ENCODE measurements at places on chromosomes 3 and 15.

GRCh38 chr3:45411081-45411480 lies 22.7 kb downstream of the LARS2 start:
- no peak for DNase-seq

DNA sequence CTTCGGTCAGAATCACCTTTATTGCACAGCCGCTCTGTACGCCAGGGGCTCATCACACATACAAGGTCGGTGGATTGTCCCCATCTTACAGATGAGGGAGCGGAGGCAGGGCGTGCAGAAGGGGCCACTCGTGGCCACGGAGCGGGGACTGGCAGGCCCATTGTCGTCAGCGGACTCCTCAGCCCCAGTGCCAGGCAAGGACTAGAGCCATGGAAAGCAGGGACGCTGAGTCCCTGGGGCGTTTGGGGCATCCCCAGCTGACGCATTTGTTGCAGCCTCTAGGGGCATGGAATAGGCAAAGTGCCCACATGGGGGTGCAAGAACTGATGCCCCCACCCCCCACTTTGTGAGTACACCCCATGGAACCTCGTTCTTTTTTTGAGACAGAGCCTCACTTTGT lies 29.8 kb upstream of the FURIN start:
- no peak for DNase-seq

DNA sequence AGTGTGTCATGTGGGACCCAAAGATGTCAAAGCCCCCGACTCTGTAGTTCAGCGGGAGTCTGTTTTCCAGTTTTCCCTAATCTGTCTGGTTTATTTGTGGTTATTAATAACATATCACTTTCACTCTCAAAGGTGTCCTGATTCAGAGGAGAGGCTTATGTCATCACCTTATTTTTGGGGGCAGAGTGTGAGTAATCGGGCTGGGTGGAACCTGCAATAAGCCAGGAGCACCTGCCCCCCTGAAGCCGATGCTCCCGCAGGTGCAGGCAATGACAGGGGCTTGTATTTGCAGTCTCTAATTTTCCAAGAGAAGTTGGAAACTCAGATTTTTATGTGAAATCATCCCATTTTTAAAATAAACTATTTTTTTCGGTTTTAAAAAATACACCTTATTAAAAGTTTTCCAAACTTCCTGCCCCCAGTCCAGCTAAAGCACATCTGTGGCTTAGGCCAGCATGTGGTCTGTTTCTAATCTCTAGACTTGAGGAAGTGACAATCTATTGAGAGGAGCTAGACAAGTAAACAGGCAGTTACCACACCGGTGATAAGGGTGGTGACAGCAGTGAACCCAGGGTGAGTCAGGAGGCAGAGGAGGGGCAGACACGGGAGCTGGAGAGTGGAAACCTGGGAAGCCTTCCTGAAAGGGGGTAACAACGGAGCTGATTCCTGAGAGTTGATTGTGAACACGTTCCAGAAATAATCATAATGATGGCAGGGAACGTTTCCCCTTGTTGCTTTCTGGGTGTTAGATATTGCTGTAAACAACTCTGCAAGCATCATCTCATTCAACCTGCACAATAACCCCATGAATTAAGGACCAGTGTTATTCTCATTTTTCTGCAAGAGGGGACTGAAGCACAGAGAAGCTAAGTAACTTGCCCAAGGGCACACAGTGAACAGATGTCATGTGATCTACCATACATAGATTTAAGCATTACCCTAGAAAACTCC lies 37.2 kb downstream of the BHLHE40 start:
- no peak for DNase-seq

- DNase-seq: no peak
Measured at GRCh38 chr3:118863731-118864322, 170.8 kb downstream of the IGSF11 start.

- DNase-seq: no peak
Measured at GRCh38 chr3:171375666-171376595, 84.3 kb downstream of the TNIK start.

- no peak for DNase-seq
Measured at GRCh38 chr3:178140531-178141304, 395.5 kb upstream of the KCNMB2 start.

DNA sequence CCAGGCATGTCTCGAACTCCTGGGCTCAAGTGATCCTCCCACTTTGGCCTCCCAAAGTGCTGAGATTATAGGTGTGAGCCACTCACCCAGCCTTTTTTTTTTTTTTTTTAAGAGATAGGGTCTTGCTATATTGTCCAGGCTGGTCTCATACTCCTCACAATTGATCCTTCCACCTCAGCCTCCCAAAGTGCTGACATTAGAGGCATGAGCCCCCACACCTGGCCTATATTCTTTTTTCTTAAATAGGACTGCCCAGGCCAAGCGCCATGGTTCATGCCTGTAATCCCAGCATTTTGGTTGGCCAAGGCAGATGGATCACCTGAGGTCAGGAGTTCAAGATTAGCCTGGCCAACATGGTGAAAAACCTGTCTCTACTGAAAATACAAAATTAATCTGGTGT lies 12.5 kb downstream of the NR1I2 start:
- no peak for DNase-seq

GRCh38 chr15:70752193-70752635 lies 11.1 kb downstream of the UACA start:
- no peak for DNase-seq

- no peak for DNase-seq
Measured at GRCh38 chr15:74994236-74994635, 1.1 kb upstream of the SCAMP5 start.

- no peak for DNase-seq
Measured at GRCh38 chr3:56833022-56833421, 31.3 kb upstream of the ARHGEF3 start.

DNA sequence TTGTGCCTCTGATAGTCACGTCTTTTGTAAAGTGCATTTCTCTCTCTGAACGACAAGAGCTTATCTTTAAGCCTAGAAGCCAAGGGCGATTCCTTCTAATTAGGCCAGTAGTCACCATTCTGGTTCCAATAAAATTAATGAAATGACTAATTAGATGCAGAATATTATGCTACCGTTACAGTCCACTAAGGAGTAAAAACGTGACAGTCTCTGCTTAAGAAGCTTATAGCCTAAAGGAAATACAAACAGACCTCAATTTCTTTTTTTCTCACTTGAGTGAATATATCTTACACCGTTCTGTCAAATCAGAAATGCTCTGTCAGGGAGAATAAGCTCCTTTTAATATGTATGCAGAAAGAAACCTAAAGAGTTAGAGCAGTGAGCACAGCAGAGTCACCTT lies 236.1 kb downstream of the CD47 start:
- no peak for DNase-seq

DNA sequence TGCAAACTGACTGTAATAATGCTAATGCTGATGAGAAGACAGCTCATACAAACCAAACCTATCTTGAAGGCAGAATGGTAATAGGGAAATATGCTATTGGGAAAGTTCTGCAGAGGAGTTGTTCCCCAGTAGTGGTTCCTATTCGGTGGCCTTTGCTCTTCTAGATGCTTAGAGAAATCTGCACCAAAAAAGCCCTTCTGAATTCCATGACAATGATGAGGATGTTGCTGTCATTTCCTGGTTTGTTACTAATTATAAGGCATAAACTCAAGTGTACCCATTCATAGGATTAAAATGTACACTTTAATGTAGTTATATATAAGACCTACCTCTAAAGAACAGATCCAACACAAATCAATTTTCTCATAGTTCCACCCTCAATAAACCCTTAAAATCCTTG lies 30.1 kb downstream of the TOMM70 start:
- DNase-seq: no peak

DNA sequence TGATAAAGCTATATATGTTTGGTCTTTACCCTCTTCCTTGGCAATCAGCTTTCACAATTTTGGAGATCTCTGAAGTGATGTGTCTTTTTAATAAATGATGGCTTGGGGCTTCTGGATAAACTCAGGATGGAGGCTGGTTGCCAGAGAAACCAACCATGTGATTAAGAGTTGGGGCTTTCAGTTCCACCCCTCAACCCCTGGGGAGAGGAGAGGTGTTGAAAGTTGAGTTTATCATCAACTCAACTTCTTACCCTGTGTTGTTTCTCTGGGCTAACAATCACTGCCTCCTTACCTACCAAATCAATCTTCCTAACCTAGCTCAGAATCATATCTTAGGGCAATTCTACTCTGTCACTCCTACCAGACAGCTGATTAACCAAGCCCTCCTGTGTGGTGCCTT lies 735.8 kb downstream of the ZPLD1 start:
- DNase-seq: no peak

DNA sequence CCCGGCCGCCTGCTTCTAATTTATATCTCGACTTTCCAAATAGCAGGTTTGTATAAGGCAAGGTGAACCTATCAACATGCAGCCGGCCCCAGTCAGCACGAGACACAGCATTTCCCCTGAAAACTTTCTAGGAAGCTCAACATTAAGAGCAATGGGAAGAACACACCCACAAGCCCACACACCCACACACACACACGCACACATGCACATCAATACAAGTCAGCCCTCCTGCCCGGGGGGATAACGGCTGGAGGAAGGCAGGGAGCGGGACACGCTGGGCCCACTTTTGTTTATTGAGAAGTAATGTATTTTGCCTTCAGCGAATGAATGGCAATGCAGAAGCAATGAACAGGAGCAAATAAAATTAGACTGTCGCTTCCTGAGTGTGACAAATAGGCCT lies 83.5 kb downstream of the PCSK6 start:
- DNase-seq: no peak

DNA sequence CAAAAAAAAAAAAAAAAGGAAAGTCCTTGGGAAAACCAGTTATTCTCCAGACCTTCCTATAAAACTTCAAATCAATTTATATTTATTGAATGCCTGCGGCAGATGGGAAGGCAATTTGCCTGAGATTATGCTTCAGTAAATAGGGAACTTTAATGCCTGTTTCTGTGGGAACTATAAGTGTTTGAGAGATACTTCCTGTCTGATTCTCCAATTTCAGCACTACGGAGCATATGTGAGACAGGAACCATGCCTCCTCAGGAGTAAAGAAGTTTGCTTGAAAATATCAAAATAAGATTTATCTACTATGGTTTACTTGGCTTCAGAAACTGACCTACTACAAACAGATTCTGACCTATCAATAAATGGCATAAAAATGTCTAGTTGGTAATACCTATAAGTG lies 135.5 kb downstream of the CBLB start:
- DNase-seq: no peak

GRCh38 chr15:90706394-90707327 lies 10.5 kb upstream of the BLM start:
- DNase-seq: no peak

GRCh38 chr15:67253549-67254237 lies 768 bp downstream of the AAGAB start:
- DNase-seq: no peak

- DNase-seq: no peak
Measured at GRCh38 chr3:195763843-195764825, 43.4 kb downstream of the MUC20 start.

- no peak for DNase-seq
Measured at GRCh38 chr3:17901893-17902292, 159.5 kb upstream of the TBC1D5 start.

- no peak for DNase-seq
Measured at GRCh38 chr3:167030082-167030725, 349.9 kb downstream of the ZBBX start.

GRCh38 chr3:152413240-152413639 lies 144.5 kb downstream of the MBNL1 start:
- no peak for DNase-seq

- peak; percentile 9 for DNase-seq
Measured at GRCh38 chr3:104596551-104596950, 770.2 kb upstream of the ALCAM start.

- no peak for DNase-seq
Measured at GRCh38 chr3:105385179-105385578, 18.5 kb downstream of the ALCAM start.

DNA sequence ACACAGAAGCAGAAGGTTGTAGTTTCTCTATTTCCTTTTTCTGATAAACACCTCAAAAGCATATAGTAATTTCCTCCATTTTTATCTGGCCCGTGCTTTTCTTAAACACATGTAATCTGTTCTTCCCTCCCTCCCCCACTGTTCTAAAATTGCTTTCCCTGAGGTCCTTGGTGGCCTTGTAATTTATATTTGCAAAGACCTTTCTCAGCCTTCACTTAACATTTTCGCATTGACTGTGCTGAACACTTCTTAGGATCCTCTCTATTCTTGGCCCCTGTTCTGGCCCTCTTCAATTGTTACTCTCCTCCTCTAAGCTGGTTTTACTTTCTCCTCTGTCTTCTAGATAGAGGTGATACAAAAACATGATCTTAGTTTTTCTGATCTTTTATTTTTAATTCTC lies 28.3 kb downstream of the GAP43 start:
- DNase-seq: no peak

- DNase-seq: no peak
Measured at GRCh38 chr3:11288786-11289637, 16.8 kb downstream of the ATG7 start.

GRCh38 chr3:187454085-187454815 lies 86.1 kb downstream of the RTP4 start:
- DNase-seq: no peak

DNA sequence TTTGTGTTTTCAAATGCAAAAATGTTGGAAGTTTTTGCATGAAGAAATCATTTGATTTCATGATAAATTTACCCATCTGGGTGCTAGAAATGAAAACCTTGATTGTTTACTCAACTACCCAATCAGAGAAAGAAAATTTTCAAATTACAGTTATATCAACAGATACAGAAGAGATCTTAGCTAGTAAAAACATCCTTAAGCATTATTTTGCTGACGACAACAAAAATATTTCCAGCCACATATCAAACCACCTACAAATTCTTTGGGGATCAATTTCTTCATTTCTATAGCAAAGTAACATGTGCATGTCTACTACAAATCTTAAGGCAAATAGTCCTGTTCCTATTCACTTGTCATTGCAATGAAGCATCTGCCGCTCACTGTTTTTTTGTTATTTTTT lies 530.3 kb downstream of the ZIC1 start:
- DNase-seq: no peak

DNA sequence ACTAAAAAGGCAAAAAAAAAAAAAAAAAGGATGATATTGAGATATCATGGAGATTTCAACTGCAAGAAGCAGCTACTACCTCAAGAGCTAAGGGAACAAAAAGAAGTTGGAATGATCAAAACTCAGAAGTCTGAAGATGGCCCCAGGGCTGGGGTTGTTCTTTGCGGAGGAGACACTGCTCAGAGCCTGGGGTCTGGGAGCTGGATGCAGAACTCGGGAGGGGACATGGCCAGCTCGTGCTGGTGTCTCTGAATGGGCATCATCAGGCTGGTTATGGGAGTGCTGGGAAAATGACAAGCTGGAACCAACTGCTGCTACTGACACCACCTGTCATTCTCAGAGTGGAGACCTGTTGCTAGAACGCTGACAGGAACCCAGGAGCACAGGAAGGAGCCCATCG lies 14.2 kb upstream of the ADIPOQ start:
- no peak for DNase-seq

DNA sequence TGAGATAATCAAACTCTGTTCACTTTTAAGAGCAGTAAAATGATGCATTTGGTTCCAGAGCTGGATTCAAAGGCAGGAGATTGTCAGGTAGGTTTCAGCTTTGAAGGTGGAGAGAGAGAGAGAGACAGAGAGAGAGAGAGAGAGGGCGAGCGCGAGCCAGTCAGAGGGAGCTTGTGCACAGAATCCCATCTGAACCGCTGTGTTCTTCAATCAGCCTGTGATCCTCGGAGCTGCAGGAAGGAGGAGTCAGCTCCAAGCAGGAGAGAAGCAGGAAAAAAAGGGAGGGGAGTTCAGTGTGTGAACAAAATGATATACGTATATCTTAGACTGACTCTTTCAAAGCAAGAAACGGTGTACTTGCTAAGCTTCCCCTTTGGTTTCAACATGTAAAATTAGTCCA lies at the start of gene GPR149:
TSS of gene GPR149 (minus strand) at position 177 of the 400 bp plus-strand sequence. CDS start 575 bp downstream, outside the sequence.
- no peak for DNase-seq

- no peak for DNase-seq
Measured at GRCh38 chr3:133711013-133711412, 35.2 kb upstream of the TF start.
